Activated T-helper 1 cell treated with anti-CD3 and anti-CD28 coated beads, Interleukin-12 subunit alpha, Interleukin-12 subunit beta, Interleukin-2, Interleukin-4 antibody, amounts not matched to agents 30 ng/mL and 10 ng/mL and 1 ng/mL, durations not matched to agents 14 hours and 24 hours and 36 hours (primary cell): ENCODE measurements at places on chromosomes 11 and 22.

- no peak for DNase-seq
Observed at GRCh38 chr11:94171693-94172440, 43.2 kb downstream of the PANX1 start.

- DNase-seq = no peak
Observed at GRCh38 chr11:87030458-87031054, 7.2 kb upstream of the TMEM135 start.

GRCh38 chr11:128882451-128882850 is 8.7 kb upstream of the KCNJ5 start:
- no peak for DNase-seq

GRCh38 chr11:45593992-45594391 is 71.4 kb downstream of the CHST1 start:
- no peak for DNase-seq

DNA sequence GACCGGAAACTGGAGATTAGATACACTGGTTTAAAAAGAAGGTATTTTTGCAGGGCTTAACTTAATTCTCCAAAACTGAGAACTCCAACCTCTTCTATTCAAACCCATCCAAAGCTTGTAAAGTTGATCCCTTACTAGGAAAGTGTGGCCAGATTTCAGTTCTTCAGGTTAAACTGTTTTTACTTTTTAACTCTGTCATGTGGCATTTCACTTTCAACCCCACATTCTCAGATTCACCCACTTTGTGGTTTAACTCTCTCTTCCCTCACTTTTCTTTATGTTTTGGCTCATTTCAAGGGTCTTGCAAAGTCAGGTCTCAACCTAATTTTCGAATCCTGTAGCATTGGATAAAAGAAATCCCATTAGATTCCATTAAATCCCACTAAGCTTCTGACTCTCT is 75.4 kb downstream of the MPPED2 start:
- no peak for DNase-seq

GRCh38 chr22:46501701-46502100 is 35.7 kb downstream of the CELSR1 start:
- no peak for DNase-seq

- peak; percentile 24 for DNase-seq
Observed at GRCh38 chr11:129639300-129639699, 176.3 kb upstream of the TMEM45B start.

- DNase-seq = no peak
Observed at GRCh38 chr11:25938952-25939351, 393.0 kb upstream of the ANO3 start.

DNA sequence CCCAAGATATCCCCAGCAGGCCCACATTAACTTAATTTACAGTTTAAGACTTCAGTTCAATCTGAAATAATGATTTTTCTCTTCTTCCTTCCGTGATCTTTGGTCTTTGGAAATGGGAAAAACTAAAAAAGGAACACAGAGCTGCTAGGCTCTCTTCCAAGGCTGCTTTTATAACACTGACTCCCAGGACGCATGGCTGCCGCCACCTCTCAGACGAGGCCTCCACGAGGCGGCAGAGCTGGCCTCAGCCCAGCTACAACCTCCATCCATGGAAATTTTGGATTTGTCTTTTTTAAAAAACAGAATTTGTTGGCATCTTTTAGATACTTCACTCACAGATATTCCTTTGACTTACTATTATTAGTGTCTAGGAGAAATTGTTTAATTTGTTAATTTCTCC is 385.5 kb upstream of the SYN3 start:
- no peak for DNase-seq

GRCh38 chr22:42179616-42180015 is 49.0 kb upstream of the CYP2D6 start:
- no peak for DNase-seq

DNA sequence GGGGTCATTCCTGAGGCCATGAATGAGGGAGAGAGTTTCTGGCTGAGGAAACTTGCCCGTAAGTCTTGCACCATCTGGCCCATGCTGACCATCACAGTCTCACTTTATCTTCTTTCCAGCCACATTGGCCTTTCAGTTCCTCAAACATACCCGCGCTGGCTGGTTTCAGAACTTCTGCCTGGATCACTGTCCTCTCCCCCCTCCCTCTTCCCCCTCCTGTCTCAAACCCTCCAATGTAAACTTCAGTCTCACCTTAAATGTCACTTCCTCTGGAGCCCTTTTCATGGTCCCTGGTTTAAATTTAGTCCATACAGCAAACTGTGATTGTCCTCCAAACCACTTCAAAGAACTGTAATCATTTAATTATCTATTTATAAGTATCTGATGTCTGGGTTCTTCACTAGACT is 3.7 kb upstream of the TMEM109 start:
- DNase-seq = no peak
